ENCODE measurements at places on chromosomes 16 and 17.

DNA sequence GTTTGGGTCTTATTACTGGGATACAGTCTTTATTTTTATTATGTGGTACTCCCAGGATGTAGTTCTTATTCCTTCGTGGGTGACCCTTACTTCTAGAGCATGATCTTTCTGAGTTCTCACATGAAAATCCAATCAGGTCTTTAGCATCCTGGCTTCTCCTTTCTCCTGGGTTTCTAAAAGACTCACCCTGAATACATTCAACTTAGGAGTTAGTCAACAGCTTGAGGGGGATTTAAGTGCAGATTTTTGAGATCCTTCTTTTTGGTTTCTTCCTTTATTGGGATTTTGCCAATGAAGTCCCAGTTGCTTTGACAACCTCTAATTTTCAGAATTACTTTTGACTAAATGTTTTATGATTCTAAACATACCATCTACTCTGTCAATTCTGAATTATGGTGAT, 68.2 kb downstream of the SIAH1 start:
- DNase-seq: no peak

DNA sequence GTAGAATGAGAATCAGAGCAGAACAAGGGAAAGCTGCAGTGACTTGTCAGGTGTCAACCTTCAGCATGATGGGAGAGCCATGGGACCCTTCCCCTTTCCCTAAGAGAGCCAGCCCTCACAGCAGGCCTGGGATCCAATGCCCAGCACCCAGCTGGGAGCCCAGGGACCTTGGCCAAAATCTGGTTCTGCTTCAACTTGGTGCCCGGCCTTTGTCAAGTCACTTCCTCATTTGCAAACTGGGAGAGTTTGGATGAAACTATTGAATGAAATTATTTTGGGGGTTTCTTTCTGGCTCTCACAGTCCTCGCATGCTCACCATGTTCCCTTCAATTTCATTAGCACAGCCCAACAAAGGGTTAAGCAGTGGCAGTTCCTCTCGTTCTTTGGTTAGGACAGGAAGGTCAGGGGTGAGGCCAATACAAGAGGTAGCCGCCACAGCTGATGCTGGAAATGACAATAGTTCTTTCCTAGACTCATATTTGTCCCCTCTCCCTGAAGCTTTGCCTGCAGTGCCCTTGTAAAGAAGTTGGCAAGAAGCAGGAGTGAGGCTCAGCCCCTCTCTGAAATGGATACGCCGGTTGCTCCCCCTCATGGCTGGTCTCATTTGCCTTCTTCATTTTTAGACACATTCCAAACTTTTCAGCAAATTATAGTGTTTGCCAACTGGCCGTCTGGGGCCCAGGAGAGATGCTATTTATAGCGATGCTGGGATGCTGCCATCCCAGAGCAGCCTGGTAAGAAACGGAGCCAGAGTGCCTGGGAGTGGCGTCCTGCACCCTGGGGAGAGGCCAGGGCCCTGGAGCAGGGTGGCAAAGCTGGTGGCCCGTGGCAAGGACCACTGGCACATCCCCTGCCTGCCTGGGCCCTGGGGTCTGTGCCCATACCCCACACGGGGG, 34.5 kb upstream of the MEOX1 start:
- no peak for DNase-seq

DNA sequence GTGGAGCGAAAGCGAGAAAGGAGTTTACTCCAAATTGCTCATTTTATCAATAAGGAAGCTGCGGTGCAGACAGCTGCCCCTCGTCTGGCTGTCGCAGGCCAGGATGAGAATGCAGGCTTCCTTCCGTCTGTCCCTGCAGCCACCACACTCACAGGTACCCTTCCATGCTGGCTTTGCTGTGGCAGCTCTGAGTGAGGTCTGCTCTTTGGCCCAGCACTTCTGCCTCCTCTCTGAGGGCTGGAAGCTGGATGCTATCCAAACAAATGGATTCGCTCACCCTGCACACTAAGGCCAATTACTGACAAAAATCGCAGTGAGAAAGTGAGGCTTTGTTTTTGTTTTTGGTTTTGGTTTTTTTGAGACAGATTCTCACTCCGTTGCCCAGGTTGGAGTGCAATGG, 7.0 kb downstream of the ARMC7 start:
- no peak for DNase-seq

GRCh38 chr17:17348872-17349723, 45.9 kb downstream of the NT5M start:
- DNase-seq: no peak

DNA sequence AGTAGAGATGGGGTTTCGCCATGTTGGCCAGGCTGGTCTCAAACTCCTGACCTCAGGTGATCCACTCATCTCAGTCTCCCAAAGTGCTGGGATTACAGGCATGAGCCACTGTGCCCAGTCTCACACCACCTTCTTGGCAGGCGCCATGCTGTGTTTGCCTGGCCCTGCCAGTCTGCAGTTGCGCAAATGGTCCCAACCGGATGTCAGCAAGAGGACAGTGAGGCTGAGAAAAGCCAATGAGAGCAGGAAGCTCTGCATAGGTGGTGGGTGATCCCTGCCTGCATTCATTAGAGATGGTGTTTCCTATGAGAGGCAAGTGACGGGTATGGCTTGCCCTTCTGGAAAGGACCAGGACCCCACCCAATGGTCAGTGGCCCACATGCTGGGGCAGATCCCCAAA, 59.3 kb downstream of the PECAM1 start:
- DNase-seq: no peak

GRCh38 chr17:11330006-11330405, 89.0 kb downstream of the SHISA6 start:
- no peak for DNase-seq

GRCh38 chr16:26491101-26491670, 575.5 kb upstream of the C16orf82 start:
- DNase-seq: no peak

DNA sequence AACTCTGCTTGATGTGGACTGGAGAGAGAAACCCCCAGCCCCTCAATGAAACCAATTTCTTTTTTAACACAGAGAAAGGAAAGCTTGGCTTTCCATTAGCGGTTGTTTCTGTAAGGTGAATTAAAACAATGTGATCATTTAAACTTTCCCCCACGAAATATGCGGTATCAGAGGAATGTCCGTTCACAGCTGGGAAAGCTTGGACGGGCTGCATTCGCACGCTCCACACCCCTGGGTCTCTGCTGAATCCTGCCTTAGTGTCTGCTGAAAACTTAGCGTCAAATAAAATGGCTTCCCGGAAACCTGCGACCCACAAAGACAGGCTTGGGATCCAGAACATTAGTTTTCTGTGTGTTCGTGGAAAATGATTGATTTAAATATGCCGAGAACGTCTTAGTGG, 71.7 kb downstream of the C16orf95 start:
- DNase-seq: no peak

- DNase-seq: no peak
Observed at GRCh38 chr17:47735536-47736011, 2.5 kb downstream of the TBX21 start.

GRCh38 chr16:12874186-12874585, 27.2 kb upstream of the SHISA9 start:
- no peak for DNase-seq

DNA sequence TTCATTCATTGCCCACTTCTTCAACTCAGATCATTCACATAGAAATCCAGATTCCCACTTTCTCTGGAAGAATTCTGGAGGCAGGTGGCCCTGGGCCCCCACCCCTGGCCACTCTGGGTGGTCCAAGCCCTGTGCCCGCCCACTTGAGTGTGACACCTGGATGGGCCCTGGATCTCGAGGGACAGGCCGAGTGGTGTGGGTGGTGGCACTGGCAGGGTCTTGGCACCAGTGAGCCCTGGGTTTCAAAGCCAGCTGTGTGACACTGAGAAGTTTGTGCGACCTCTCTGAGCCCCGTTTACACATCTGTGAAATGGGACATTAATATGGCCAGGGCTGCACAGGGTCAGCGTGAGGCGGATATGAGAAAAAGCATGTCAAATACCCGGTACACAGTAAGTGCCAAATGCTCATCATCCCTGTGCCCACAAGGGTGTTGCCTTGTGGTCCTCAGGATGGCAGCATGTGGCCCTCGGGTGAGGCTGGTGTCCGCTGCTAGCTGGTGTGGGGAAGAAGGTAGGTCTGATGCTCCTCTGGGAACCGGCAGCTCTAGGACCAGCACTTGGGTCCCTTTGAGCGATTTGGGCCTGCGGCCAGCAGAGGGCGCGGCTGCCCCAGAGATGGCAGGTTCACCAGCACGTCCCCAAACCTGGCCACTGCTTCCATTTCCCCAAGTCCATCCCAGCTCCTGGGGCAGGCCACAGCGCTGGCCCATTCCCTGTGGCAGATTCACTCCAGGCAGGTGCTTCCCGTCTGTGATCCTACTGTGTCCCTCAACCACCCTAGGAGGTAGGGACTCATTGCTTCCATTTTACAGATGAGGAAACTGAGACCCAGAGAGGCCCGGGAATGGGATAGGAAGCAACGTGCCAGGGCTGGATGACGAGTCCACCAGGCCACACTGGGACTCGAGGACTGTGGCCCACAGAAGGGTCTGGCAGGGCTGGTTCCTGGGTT, 3.6 kb downstream of the OSGIN1 start:
- no peak for DNase-seq

GRCh38 chr17:75404731-75405364, 630 bp downstream of the GRB2 start:
- no peak for DNase-seq

DNA sequence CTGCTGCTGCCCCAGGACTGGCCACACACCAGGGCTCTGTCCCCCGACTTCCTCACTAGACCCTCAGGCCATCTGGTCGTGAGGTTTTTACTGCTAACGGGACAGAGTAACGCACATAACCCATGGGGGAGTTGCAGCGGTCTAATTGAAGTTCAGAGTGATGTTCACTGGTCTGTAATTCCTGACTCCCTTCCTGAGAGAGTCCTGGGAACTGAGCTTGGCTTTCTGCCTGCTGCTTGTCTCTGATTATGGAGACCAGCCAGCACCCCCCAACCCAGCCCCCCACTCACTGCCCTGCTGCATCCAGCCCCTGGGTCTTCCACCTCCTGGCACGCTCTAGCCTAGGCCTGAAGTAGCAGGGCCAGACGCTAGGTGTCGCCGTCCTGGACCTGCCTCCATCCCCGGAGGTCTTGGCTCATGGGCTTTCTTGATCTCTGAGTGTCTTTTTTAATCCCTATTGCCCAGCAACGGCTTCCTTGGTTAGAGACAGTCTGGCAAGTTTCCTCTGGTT, 192.9 kb downstream of the CCDC182 start:
- DNase-seq: no peak

DNA sequence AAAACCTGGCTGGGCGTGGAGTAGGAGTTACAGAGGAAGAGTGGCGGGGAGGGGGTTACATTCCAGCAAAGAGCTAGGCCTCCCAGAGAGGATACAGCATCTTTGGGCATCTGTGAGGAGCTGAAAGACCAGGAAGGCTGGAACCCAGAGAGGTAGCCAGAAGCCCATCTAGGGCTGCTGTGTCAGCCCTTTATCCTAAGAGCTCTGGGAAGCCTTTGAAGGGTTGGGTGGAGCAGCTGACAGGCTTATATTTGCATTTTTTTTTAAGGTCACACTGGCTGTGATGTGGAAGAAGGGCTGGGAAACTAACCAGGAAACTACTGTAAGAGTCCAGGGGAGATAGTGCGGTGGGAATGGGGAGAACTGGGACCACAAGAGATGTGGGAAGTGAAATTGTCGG, 6.8 kb upstream of the CNOT1 start:
- no peak for DNase-seq

GRCh38 chr17:73028299-73028755, 64.2 kb downstream of the SLC39A11 start:
- no peak for DNase-seq

DNA sequence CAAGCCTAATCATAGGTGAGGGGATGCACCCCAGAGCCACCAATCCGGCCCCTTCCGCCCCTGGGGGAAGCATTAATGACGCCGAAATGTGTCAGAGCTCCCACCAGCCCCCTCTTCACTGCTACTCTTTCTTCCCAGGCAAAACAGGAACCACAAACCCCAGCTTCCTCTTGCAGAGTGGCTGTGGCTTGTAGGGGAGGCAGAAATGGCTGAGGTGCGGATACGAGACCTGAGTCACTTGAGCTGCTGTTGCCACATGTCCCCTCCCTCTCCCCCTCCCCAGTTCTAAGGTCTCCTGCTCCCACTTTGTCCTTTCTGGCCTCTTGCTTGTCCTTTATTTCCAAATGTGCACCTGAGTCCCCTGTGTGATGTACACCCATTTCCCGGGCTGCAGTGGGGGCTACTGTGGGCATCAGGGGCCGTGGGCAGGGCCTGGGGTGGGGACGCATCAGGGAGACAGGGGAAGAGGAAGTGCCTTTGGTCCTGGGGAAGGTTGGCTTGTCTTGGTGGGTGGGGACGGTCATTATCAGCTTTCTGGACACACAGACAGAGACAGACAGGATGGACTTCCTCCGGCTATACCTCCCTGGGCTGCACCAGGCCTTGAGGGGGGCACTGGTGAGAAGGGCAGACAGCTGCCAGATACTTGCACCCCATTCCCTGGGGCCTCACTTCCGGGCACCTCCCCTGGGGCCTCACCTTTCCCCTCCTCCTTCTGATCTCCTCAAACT, at the start of gene APOBR:
Gene APOBR, plus strand, starts transcription at position 523 of the 731 bp plus-strand sequence. Its CDS starts 39 bp downstream, at position 562.
- DNase-seq: no peak

DNA sequence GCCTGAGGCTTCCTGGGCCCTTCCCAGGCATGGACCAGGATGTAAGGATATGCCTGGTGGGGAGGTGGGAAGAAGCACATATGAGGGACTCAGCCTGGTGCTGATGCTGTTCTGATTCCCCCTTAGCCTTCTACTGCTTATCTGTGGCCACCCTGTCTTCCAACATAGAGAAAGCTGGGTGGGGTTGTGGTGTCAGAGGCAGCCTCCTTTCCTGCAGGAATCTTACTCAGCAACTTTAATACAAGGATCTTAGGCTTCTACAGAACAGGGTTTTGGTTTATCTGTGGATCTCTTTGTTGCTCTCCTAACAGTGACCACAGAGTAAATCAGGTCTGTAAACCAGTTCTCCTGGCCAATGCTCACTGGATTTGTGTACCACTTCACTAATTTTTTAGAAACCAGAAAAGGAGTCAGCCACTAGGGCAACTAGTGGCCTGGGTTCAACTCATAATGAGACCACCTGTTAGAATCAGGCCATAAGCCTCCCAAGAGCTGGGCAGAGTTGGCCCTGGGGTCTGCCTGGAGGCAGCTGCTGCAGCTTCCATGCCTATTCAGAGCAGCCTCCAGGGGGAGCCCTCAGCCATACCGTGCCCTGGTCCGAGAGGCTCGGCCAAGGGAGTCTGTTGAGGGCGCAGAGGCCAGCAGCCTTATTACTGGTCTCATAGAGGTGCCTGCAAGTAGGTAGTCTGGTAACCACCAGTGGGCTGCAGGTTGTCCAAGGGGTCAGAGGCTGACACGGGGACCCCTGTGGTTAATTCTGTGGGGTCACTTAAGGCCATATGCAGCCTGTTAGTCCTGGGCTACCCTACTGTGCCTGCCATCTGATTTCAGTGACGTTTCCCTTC, 7.1 kb downstream of the HAS3 start:
- no peak for DNase-seq

- DNase-seq: no peak
Observed at GRCh38 chr16:20844588-20844987, 38.3 kb downstream of the REXO5 start.
